ENCODE measurements at places on chromosomes 6 and 20. TPM values are rescaled to one million over a fixed set of nuclear protein-coding genes. Genes with fewer than 3 reads are reported as not detected.
A peak's percentile ranks its signal among the peaks of the same experiment; 100 is the strongest.

- DNase-seq: no peak
These were observed 188.1 kb upstream of the BMP2 start for GRCh38 chr20:6579417-6579816.

GRCh38 chr6:143363299-143363698, 87.2 kb downstream of the ADAT2 start:
- no peak for DNase-seq

GRCh38 chr20:47533518-47534062, 31.9 kb downstream of the NCOA3 start:
- no peak for DNase-seq

DNA sequence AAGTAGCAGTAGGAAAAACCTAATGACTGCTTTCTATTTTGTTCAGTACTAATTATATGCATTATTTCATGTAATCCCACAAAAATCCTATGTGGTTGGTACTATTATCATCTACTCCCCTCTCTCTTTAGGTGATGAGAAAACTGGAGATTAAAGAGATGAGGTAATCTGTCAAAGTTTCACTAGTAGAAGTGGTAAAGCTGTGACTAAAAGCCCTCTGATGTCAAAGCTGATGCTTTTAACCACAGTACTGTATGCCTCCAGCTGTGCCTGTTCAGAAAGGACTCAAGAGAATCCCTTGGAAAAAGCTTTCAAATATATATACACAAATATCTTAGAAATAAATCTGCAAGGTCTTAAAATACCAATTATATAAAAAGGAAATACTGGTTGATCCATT, 38.0 kb downstream of the PHIP start:
- no peak for DNase-seq

DNA sequence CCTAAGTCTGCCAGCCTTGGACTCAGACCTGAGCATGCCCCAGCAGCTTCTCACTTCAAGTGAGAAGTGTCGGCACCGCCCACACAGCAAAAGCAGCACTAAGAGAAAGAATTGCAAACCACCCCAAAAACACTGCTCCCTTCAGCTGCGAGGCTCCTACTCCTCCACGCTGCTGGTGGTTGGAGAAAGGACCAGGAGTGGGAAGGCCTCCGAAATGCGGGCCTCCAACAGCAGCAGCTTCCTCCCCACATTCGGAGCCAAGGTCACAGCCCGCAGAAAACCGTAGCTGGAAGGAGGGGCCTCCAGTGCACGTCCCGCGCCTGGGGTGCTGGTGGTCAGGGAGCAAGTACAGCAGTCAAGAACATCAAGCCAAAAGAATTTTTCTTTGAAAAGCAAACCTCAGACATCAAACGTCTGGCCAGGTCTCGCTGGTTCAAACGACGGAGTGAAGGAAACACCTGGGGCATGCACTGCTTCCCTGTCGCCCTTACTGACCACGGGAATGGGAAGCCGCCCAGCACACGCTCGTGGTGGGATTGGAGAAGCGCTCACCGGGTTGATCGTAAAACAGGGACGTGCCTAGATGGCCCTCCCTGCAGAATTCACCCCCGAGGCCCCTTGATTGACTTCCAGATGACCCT, 185.6 kb upstream of the CST7 start:
- DNase-seq: no peak

DNA sequence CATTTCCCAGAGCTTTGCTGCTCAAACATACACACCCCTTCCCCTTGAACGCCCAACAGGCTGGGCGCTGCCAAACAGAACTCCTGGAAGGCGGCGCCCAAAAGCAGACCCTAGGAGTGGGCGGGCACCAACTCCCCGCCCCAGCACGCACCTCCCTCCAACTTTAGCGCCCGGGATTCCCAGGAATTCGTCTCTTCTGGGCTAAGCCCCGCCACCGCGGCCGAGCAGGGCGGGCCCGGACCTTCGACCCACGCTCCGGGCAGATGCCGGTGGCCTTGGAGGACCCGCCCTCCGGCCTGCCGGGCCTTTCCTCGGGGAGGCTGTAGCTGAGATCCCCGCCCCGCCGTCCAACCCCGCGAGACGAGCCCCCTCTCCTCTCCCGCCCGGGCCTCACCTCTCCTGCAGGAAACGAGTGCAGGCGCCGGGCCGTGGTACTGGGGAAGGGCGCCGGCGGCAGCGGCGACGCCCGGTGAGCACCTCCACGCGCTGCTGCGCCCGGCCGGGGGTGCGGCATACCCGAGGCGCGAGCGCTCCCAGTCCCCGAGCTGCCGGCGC, 659 bp downstream of the MCUR1 start:
- peak; percentile 79 for DNase-seq

DNA sequence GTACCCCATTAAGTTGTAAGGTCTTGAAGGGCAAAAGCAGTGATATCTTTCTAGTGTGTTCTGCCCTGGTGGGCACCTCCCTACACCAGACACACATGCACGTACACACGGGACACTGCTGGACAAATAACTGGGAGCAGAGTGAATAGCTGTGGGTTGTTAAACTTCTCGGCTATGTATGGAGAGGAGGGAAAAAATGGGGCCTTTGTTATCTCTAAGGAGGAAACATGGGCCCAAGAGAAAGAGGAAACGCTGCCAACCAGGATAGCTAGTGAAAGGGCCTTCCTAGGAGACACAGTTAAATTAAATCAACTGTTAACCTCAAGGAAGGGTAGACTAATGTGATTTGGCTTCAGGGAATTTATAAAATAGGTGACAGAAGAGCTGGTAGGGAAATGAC, 169.7 kb downstream of the MYLK4 start:
- no peak for DNase-seq

DNA sequence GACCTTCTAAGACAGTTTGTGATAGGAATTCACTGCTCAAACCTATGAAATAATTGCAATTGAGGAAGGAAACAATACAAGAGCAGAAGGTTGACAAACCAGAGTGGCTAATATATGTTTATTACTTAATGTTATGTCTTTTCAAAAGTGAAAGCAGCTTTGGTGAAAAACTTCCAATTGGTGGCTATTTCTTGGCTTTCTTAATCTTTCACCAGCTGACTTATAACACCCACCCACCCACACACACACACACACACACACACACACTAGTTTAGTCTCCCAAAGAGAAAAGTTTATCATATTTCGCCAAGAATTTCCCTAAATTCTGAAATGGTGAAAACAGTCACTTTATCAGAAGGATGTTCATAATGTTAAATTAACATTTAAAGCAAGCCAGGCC, 583.5 kb downstream of the EYS start:
- DNase-seq: no peak

- no peak for DNase-seq
These were observed 1.2 kb downstream of the KAT14 start for GRCh38 chr20:18138639-18139583.

DNA sequence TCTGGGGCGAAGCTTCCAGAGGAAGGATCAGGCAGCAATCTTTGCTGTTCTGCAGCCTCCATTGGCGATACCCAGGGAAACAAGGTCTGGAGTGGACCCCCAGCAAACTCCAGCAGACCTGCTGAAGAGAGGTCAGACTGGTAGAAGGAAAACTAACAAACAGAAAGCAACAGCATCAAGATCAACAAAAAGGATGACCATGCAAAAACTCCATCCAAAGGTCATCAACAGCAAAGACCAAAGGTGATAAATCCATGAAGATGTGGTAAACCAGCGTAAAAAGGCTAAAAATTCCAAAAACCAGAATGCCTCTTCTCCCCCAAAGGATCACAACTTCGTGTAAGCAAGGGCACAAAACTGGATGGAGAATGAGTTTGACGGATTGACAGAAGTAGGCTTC, 252.8 kb downstream of the PHF3 start:
- DNase-seq: no peak

DNA sequence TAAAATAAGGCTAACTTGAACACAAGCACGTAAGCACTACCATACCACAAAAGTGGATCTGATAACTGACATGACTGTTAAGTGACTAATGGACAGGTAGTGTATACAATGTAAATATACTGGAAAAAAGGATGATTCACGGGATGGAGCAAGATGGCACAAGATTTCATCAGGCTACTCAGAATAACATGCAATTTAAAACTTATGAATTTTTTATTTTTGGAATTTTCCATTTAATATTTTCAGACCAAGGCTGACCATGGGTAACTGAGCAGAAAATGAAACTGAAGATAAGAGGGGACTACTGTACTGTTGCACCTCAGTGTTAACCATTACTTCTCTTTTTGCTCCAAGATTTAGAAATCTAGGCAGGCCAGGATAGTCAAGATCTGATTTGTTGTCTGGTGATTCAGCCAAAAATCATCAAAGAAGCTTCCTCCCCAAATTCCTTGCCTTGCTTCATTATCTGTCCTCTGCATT, 45.4 kb downstream of the TPBG start:
- DNase-seq: peak; percentile 82

- no peak for DNase-seq
These were observed 9.4 kb downstream of the OR12D1 start for GRCh38 chr6:29424168-29424567.

- DNase-seq: peak; percentile 60
These were observed 5.2 kb downstream of the FOXO3 start for GRCh38 chr6:108565893-108566292.

- DNase-seq: no peak
These were observed 5.9 kb downstream of the CCND3 start for GRCh38 chr6:41935685-41936072.

DNA sequence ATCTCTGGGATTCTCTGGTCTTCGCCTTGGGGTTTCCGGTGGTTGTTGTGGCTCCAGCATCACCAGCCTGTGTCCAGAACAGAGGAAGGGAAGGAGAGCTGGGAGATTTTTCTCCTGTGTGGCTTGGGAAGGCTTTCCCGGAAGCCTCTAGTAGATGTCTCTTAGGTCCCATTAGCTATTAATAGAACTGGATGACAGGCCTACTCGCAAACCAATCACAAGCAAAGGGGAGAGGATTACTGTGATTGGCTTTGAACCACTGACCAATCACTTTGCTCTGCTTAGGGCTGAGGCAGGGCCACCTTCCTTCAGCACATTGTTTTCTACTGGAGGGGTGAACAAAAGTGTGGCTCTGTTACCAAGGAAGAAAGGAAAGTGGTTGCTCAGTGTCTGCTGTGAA, 203.4 kb upstream of the SULF2 start:
- no peak for DNase-seq

- no peak for DNase-seq
These were observed 54.3 kb upstream of the PTPN1 start for GRCh38 chr20:50455656-50456451.

- DNase-seq: no peak
These were observed 46.8 kb upstream of the SH3BGRL2 start for GRCh38 chr6:79584332-79584731.

GRCh38 chr6:27156874-27157458, 90.5 kb upstream of the PRSS16 start:
- peak; percentile 24 for DNase-seq

DNA sequence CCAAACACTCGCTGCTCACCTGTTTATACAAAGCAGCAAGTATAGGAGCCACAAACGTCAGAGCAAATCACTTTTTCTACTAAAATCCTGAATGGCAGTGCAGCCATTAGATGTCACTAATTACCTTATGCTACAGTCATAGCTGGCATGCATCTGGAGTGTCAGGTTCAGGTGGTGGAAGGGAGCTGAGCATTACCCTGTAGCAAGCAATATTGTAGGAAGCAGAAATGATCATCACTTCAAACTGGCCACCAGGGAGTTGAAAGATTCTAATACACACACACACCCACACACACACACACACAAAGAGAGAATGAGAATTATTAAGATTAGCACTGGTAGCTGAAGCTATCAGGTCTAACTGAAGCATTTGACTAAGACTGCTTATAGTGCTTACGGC, 75.8 kb downstream of the EFHC1 start:
- DNase-seq: no peak

DNA sequence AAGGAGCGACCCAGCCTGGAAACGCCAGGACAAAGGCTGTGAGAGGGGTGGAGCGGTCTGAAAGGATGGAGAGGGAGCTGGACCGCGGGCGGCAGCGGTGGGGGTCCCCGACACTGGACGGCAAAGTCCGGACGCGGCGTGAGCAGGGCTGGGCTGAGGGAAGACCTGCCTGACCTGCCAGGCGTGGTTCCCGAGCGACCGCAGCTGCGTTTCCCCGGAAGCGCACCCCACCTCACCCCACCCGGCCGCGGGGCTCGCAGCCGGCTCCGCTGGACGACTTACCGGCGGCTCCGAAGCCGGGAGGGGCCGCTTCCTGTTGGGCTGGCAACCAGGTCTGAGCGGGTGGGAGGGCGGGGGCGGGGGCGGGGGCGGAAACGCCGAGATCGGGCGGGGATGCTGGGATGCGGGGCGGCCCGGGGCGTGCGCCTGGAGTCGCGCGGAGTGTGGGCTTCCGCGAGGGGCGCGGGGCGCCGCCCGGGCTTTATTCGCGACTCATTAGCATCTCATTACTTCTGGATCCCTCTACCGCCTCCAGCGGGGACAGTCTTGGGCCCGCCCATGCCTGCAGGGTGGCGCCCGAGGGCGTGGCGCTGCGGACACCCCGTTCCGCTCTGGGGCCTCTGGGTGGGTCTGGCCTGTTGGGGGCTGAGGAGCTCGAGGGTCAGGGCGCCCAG, at the start of gene MICAL1:
Gene MICAL1, minus strand, starts transcription at position 336 of the 674 bp plus-strand sequence. CDS start 1,576 bp downstream, outside the sequence.
- DNase-seq: peak; percentile 77

- no peak for DNase-seq
These were observed 389.6 kb upstream of the JAG1 start for GRCh38 chr20:11063444-11063843.

DNA sequence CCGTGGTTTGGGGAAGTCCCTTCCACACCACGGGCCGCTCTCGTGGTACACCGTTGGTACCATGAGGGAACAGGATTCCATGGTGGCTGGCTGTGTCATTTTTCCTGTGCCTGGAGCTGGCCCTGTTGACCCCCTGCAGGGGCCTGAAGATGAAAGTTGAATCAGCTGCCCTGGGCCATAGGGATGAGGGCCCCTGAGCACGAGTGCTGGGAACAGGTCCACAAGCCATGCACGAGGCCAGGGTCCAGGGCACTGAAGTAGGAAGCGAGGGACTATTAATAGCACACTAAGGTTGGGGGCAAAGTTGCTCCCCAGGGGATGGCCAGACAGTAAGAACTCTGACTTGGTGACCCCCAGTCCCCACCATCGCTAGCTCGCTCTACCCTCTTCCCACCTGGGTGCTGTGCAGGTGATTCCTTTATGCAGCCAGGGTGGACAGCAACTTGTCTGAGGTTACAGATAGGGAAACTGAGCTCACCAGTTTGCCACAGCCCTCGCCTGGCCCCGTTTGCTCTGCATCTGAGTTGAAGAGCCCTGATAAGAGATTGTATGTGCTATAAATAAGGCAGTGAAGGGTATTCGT, 46.6 kb downstream of the SLC13A3 start:
- DNase-seq: no peak

Gene CCN6
- total RNA-seq: not detected

Gene CLVS2
- not detected for total RNA-seq

Gene RAET1G
- total RNA-seq: 1.6 TPM

Gene PGC
- total RNA-seq: not detected

Gene SLC24A3
- total RNA-seq: not detected

Gene SEC23B
- total RNA-seq: 84.6 TPM

Gene TGM2
- total RNA-seq: 129 TPM

Gene PRL
- not detected for total RNA-seq

Gene RIPOR3
- not detected for total RNA-seq

Gene HLA-DRB5
- total RNA-seq: not detected

Gene DDX43
- not detected for total RNA-seq

Gene ZBP1
- not detected for total RNA-seq

Gene SIRPB1
- 0.16 TPM for total RNA-seq

Gene CST2
- total RNA-seq: not detected

Gene TTLL9
- total RNA-seq: not detected

Gene SDC4
- total RNA-seq: 53.4 TPM

Gene ZNF831
- total RNA-seq: not detected

Gene CAGE1
- total RNA-seq: 0.03 TPM

All from HT1080 (cell line).